Activated T-helper 2 cell treated with anti-CD3 and anti-CD28 coated beads, Interferon-gamma antibody, Interleukin-2, Interleukin-4, amounts not matched to agents 10 μg/mL and 5 μg/mL and 100 μg/mL, durations not matched to agents 14 hours and 24 hours and 36 hours (primary cell): ENCODE measurements at places on chromosomes 5 and 9. TPM values are rescaled to one million over a fixed set of nuclear protein-coding genes. Genes with fewer than 3 reads are reported as not detected.

The IDNK gene
- total RNA-seq, result 4.9 and 5.1 TPM in 2 replicates

The PCDHB7 gene
- total RNA-seq, result 0.07 TPM in 1 of 2 replicates, not detected in the other

The LRRTM2 gene
- total RNA-seq, result 0.44 and 0.59 TPM in 2 replicates

The CEL gene
- total RNA-seq, result 2.0 and 2.1 TPM in 2 replicates

The C9orf50 gene
- total RNA-seq, result not detected in 2 replicates

The YIPF5 gene
- total RNA-seq, result 34.0 and 34.2 TPM in 2 replicates

The TAF11L12 gene
- not detected in 2 replicates for total RNA-seq

The TNC gene
- 1.5 and 1.9 TPM in 2 replicates for total RNA-seq

The GHR gene
- not detected in 2 replicates for total RNA-seq

- DNase-seq, result no peak
Measured at GRCh38 chr5:9197881-9198260, 348.0 kb downstream of the SEMA5A start.

GRCh38 chr5:150625831-150626746, 14.4 kb upstream of the SYNPO start:
- no peak for DNase-seq

GRCh38 chr9:35367451-35367850, 122.5 kb upstream of the RUSC2 start:
- no peak for DNase-seq

DNA sequence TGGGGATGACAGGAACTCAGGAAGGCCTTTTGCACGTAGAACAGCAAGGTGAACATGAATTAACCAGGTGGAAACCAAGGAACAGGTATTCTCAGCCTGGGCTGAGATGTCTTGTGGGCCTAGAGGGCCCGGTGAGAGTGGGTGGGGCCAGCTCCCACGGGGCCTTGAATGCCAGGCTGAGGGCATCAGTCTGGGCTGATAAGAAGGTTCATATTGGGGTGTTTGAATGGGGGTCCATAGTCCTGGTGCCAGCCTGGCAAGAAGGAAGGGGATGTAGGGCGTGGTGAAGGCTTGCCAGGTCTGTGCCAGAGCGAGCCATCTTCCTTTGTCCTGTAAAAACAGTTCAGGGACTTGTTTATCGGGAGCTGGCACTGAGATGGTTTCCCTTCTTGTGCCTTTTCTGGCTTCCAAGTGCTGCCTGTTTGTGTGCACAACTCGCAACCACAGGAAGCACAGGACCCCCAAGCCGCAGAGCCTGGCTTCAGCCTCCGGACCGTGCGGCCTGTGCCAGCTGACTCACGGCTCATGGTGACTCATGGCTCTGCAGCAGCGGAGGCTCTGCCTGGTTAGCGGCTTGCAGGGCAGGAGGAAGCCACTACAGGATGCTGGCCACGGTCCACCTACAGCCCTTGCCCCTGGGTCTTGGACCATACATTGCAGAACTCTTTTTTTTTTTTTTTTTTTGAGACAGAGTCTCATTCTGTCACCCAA, 2.4 kb downstream of the CARD19 start:
- DNase-seq, result peak; percentile 51

DNA sequence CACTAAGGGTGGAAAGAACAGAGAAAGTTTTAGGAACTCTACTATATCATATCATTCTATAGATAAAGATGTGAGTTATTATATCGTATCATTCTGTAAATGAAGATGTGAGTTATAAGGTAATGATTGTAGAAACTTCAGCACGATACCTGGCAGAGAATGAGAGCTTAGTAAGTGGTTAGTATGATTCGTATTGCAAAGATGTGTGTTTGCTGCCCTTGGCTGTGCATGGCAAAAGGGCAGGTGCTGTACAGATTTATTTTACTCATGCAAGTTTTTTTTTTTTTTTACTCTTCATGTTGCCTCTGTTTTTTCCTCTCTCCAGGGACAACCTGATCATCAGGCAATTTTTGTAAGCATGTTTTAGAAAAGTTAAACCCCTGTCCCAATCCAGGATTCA, 83.3 kb downstream of the EGFLAM start:
- DNase-seq, result no peak

- DNase-seq, result no peak
Measured at GRCh38 chr5:122083535-122083934, 5.5 kb upstream of the LOX start.

DNA sequence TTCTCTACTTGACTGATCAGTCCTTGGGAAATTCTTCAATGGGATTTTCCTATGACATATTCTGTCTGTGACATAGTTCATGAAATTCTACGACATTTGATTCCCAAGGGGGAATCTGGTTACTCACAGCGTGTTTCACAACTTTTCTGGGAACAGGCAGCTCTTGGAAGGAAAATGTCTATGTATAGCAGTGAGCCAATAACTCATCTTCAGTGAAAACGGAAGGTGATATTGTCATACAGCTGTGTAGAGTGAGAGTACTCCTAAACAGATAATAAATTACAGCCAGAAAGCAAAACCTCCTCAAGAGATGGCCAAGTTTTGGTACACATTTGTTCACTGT, 91.4 kb downstream of the C9orf152 start:
- DNase-seq, result no peak

DNA sequence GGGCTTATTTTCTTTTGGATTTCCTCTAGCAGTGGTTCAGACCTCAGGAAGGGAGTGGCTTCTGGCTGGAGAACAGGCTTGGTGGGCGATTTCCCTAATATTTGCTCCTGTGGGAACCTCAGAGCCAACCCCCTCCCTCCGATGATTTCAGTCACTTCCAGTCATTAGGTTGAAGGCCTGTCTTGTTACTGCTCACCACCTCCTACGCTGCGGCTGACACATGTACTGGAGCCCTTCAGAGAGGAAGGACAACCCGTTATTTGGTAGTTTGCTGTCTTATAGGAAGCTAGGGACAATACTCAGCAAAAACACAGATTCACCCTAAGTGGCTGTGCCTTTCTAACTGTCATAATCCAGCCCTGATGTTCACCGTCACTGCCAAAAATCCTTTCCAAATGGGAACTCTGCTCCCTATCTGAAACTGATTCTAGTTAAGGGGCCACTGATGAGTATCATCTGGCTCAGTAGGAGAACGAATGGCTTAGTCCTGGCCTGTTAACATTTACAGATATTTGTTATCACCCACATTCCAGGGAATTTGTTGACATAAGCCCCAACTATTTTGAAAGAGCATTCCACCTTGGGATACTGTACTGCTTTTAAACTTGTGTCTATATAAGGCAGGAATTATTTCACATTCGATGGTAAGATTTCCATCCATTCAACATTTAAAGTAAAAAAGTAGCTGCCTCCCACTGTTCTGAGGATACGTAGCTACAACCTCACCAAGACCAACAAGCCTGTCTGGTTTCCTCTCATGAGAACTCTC, 29.3 kb upstream of the ANKH start:
- DNase-seq, result no peak

GRCh38 chr5:64682608-64683007, 7.7 kb upstream of the SHISAL2B start:
- no peak for DNase-seq

DNA sequence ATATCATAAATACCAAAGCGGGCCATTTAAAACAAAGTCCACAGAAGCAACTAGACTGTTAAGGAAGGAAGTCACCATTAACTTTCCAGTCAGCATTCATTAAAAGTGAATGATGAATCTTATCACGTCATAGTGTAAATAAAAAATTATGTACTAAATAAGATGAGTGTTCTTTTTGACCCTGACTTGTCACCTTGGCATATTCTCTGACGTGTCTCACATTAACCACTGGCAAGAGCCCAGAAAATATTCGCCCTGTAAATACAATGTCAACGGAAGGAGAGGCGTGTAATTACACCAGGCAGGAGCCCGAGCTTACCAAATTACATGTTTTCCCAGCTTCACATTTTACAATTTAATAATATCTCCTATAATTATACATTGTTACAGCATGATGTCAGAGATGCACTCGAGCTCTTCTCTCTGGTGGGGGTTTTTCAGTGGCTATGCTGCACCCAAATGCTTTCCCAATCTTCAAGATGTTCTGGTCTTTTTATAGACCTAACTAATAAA, 29.3 kb upstream of the UBE2QL1 start:
- no peak for DNase-seq

DNA sequence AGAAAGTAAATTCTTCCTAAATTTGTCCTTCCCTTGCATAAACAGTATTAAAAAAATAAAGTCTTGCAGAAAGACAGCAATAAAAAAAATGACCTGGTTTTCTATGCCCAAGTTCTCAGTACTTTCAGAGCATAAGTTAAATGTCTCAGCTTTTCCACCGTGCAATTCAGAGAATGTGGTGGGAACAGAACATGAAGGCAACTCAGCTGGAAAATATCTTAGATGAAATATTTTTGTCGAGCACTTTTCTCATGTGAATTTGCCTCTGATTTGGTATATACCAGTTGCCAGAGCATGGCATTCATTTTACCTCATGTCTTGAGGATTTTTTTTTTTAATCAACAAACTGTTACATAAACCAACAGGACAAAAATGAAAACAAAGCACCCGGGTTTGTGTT, 176.1 kb downstream of the CETN3 start:
- no peak for DNase-seq

DNA sequence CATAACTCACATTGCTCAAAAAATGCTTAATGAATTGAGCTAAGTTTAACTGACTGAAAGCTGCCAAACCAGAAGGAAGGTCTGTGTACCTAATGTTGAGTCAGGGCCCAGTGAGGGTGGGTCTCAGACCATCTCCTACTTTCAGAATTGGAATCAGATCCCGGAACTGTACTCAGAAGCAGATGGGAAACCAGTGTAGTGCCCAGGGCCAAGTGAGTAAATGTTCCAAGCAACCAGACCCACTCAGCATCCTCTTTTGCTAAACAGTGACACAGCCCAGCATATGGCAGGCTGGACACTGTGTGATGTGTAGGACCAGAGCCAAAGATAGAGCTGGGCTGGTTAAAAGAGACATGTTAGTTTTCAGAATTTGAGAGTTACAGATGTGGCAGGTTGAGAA, 94.1 kb downstream of the PLCXD3 start:
- DNase-seq, result no peak

DNA sequence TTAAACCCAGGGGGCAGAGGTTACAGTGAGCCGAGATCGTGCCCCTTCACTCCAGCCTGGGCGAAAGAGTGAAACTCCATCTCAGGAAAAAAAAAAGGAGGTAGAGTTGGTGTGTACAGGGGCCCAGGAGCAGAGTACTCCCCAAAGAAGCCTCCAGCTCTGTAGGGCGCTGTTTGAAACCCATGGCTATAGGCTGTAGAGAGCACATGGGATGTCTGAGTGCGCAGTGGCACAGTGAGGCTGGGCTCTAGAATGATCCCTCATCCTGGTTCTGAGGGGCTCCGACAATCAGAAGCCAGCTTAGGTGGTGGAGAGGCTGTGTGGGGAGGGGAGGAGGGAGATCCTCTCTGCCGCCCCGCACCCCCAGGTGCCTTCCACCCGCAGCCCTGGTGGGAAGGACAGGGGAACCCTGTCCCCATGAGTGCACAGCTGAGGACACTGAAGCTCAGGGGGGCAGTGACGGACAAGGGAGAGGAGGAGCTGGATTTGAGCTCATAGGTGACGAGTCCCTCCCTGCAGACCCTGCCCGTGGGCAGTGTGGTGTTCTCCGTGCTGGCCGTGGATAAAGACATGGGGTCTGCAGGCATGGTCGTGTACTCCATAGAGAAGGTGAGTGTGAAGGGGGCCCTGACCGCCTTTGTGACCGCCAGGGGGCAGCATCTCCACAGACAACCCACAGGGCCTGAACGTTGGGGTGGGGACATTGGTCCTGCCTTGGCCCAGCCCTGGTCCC, 24.6 kb downstream of the CDHR2 start:
- DNase-seq, result peak; percentile 57
